ENCODE measurements at places on chromosomes 12 and 14. TPM values are rescaled to one million over a fixed set of nuclear protein-coding genes. Genes with fewer than 3 reads are reported as not detected.

The HOXC11 gene
- not detected for total RNA-seq

The PEBP1 gene
- 138 TPM for total RNA-seq

The SYNDIG1L gene
- not detected for total RNA-seq

The PLA2G1B gene
- total RNA-seq = not detected

The ERBB3 gene
- total RNA-seq = not detected

The PTHLH gene
- 4.1 TPM for total RNA-seq

The SLC39A2 gene
- not detected for total RNA-seq
